A549 treated with GW870086 at 1 μM for 4 hours (cell line): ENCODE measurements at places on chromosomes 16 and 17. TPM values are rescaled to one million over a fixed set of nuclear protein-coding genes. Genes with fewer than 3 reads are reported as not detected.

Gene BICDL2
- not detected in 5 replicates for total RNA-seq

Gene KCNH4
- 0.25 to 0.39 TPM (median 0.29 TPM) in 5 replicates for total RNA-seq

Gene EME1
- 12.7 to 15.9 TPM (median 14.4 TPM) in 5 replicates for total RNA-seq

Gene PKMYT1
- total RNA-seq = 65.1 to 89.9 TPM (median 84.9 TPM) in 5 replicates

Gene MYL11
- 0.51 TPM in 1 of 5 replicates, not detected in the others for total RNA-seq

Gene SLX4
- total RNA-seq = 3.7 to 5.7 TPM (median 4.6 TPM) in 5 replicates

Gene XYLT1
- 0.65 to 1.3 TPM (median 0.94 TPM) in 5 replicates for total RNA-seq

Gene KRTAP2-1
- not detected in 5 replicates for total RNA-seq

Gene RNF112
- 0.26 to 0.71 TPM (median 0.42 TPM) in 5 replicates for total RNA-seq

Gene DBNDD1
- total RNA-seq = 45.5 to 65.7 TPM (median 58.6 TPM) in 5 replicates
